ENCODE measurements at places on chromosomes 1 and 21.

GRCh38 chr1:230861970-230862595 lies 6.2 kb downstream of the C1orf198 start:
- no peak for DNase-seq

DNA sequence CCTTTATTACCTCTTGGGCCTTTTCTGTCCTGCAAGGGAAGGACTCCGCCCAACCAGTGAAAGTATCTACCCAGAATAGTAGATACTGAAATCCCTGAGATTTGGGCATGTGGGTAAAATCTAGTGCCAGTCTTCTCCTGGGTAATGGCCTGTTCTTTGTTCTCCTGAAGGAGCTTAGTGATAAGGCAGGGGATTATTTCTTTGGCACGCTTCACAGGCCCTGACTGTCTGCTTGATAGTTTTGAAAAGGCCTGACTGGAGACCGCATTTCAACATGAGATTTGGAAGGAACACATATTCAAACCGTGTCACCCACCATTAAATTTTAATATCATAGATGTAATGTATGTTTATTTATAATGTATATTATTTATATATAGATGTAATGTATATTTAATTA lies 48.9 kb downstream of the RASAL2 start:
- DNase-seq = no peak

GRCh38 chr21:26224366-26224765 lies 53.8 kb upstream of the APP start:
- no peak for DNase-seq

DNA sequence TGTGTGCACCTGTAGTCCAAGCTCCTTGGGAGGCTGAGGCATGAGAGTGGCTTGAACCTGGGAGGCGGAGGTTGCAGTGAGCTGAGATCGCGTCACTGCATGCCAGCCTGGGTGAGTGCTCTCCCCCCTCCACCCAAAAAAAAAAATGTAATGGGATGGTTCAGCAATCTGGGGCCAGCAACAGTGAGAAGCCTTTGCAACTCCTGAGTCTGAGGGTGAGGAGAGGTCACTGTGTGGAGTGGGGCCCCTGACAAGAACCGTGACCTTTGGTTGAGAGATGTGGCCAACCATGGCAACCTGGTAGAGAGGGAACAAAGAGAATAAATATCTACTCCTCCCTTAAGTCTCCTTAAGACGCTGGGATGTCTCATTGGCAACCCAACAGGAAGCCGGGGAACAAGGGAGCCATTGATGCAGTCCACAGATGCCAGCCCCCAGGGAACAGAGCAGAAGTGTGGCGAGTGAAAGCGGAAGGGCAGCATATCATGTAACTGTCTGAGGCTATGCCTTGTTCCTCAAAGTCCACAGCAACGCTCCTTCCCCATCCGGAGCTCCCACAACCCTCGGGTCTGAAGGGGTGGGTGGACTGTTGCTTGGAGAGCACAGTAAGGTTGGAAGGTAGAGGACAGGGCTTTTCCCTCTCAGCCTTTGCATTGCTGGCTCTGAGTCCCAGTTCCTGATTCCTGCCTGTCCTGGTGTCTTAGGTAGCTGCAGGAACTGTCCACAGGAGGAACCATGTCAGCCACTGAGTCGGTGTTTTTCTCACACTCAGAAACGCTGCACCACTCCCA lies 8.3 kb downstream of the TRNP1 start:
- DNase-seq = no peak

DNA sequence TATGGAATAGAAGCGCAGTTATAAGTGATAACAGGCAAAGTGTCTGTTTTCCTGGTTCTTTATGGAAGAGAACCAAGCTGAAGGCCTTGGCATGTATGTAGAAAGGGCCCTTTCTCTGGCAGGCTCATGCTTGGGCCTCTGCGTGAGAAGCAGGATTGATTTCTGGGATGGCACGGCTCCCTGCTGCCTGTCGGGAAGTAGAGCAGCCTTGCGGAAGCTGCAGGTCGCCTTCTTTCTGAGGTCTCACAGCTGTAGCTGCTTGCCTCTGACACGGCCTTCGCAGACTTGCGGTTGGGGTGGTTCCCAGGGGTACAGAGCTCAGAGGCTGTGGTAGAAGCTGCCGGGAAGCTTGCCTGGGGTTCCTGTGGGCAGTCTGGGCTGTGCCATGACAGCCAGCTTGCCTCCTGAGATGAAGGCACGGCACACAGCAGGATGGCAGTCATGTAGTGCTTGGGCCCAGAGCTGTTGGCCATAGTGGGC lies 39.4 kb downstream of the TRAPPC10 start:
- no peak for DNase-seq

Data from effector CD4-positive, alpha-beta T cell (primary cell).